ENCODE measurements at places on chromosomes 6 and 20.

GRCh38 chr20:54938707-54939106, 463.3 kb downstream of the DOK5 start:
- no peak for DNase-seq

DNA sequence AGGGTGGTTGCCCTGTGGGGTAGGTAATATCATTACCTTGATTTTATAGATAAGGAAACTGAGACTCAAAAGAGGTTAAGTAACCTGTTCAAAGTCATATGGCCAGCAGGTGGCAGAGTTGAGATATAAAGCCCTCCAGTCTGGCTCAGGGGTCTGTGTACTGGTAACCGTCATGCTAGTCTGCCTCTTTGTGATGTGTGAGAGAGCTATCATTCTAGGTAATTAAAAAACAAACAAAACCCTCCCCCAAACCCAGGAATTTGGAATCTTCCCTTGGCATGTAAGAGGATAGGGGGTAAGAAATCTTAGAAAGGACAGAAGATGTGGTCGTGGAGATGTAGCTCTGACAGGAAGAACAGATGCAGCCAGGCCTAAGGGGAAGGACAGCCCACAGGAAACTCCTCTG, 206.0 kb downstream of the CDC5L start:
- DNase-seq: peak; percentile 36

GRCh38 chr20:59680852-59681251, 76.5 kb downstream of the PHACTR3 start:
- DNase-seq: no peak

DNA sequence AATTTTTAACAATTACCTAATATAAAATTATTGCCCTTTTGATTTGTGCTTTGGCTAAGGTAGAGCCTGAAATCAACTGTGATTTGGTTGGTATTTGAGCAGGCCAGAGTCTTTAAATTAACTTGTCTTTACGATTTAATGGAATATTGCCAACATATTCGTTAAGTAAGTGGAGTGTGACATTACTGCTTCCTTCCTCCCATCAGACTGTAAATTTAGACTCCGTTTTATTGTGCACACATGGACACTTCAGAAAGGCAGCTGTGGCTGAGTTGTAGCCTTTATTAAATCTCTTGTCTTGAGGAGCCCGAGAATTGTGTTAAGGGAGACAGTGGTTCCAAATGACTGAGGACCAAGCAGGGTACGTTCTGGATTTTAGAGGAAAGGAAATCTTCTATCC, 57.4 kb downstream of the CAP2 start:
- DNase-seq: no peak

- no peak for DNase-seq
Measured at GRCh38 chr6:136720045-136720770, 72.1 kb downstream of the MAP3K5 start.
